ENCODE measurements at places on chromosomes 7 and 10.

GRCh38 chr10:54614072-54614471 lies 187.0 kb downstream of the PCDH15 start:
- no peak for DNase-seq

GRCh38 chr7:115924411-115924810 lies 106.2 kb downstream of the TFEC start:
- no peak for DNase-seq

DNA sequence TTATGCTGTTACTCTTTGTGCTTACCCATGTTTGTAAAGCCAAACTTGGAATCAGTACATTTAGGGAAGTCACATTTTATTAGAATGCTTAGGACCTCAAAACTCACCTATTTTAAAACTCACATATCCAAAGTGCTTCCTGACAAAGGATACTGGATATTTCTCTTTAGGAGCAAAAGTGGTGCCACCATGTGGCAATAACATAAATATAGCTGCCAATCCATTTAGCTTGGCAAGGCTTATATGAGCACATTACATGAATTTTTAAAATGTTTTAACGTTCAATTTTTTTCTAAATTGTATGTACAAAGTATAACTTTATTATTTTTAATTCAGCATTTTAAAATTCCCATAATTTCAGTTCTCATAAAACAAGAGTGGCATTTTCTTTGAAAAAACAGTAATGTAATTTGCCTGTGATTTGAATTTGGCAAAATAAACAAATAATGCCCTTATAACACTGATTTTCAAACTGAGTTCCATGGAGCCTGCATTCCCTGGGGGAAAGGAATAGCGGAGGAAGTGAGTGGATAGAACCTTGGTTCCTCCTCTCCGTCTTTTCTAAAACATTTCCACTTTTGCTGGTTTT lies 75.4 kb downstream of the HDAC9 start:
- DNase-seq: no peak

GRCh38 chr10:52466464-52466863 lies 152.4 kb downstream of the DKK1 start:
- peak; percentile 49 for DNase-seq

DNA sequence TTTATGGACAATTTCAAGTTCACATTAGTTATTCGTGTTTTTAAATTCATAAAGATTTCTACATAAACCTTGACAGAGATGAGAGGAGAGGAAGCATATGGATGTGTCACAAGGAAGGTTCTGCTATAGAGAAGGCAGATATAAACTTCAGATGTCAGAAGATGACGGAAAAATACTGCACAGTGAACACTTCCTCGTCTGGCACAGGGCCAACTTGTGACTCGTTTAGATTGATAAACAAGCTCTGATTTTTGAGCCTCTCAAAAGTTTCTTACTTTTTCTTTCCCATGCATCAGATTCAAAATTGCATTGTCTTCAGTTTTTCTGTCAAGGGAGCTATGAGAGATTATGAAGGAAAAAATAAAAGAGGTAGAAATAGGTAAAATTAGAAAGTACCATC lies 156.4 kb upstream of the MINDY3 start:
- no peak for DNase-seq

- DNase-seq: peak; percentile 79
Measured at GRCh38 chr7:152543799-152544198, 108.0 kb upstream of the KMT2C start.

GRCh38 chr7:102270178-102270887 lies 16.3 kb upstream of the SH2B2 start:
- no peak for DNase-seq

- no peak for DNase-seq
Measured at GRCh38 chr7:66626331-66626934, 2.2 kb upstream of the KCTD7 start.

DNA sequence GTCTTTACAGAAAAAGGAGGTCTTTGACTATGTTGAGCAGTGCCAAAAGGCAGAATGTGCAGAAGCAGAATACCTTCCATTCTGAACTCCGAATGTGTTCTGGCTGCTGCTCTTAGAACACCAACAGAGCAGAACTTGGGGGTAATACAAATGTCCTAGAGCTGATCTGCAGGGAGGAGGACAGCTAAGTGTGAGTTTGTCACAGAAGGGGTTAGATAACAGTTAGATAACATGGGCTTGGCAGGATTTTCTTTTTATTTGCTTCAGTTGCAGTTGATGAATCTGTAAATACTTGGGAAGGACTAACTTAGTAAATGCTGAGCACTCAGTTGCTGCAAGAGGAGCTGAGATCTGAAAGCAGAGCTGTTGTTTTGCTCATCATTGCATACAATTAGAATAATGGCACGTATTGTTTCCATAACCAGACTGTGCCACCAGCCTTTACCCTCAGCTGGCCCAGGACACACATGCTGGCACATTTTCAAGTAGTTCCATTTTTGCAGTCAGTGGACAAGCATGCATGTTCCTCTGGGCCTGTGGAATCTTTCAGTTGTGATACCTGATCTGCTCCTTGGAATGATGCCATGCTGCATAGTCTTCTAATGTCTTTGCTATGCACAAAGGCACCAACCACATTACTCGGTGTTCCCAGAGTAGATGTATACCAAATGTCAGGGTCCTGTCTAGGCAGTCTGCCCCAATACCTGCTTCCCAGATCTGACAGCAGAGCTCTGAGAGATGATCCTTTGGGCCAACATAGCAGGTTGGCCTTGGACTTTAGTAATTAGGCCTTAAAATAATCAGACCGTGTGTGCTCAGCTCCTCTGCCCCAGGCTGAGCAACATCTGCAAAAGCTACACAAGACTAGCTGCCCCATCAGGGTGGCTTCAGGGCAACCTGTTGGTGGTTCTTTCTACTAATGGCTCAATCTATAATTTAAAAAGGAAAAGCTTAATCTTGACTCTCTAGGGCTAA lies 55.7 kb downstream of the GSDME start:
- DNase-seq: no peak

GRCh38 chr10:132687893-132688579 lies 97.9 kb downstream of the NKX6-2 start:
- DNase-seq: peak; percentile 46

- DNase-seq: no peak
Measured at GRCh38 chr10:30816159-30816819, 186.7 kb upstream of the LYZL2 start.

DNA sequence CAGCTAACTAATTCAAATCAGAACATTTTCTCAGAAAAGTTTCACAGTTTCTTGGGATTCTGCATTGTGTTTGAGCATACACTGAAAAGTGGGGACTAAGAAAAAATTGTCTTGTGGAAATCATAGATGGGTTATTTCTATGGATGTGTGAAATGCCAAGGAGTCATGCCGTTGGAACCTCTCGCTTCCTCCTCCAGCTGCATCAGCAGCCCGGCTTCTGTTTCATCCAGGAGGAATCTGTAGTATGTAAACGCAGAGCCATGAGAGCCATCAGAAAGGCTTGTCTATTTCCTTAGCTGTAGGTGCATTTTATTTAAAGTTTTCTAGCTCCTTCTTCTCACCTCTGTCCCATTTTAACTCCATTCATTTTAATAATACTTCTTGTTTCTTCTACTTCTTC lies 1144.1 kb downstream of the GATA3 start:
- no peak for DNase-seq

DNA sequence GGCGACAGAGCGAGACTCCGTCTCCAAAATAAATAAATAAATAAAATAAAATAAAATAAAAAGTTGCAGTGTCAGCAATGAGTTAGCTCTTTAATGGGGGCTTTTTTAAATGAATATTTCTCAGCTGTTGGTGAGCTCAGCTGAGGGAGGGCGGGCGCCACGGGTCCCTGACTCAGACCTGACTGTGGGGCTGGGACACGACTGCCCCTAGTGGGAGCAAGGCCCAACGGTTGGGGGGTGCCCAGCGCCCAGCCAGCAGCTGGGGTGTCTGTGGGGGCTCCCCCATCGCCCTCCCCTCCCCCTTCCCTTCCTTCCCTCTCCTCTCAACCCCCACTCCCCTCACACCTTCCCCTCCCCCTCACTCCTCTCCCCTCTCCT lies 46.6 kb downstream of the PWWP2B start:
- no peak for DNase-seq

DNA sequence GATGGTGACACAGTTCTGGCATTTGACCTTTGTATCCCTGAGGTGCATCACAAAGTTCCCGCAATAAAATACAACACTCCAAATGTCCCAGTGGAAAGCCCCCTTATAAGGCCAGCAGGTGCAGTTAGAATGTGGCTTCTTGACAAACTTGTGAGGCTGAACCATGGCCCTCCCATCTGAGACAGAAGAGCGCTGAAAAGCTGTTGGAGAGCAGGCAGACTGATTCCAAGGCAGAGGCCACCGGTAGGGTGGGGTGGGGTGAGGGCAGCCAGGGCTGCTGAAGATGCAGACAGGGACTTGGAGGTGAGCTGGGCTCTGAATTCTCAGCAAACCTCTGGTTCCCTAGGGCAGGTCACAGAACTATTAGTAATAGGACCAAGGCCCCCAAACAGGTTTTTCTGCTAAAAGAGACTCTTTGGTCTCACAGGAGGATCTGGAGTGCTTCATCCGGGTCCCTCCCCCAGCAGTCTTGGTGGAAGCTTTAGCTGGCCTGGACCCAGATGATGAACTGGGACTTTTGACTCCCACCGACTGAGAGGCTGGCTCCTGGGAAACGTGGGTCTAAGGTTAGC lies 15.6 kb upstream of the CHST3 start:
- no peak for DNase-seq

DNA sequence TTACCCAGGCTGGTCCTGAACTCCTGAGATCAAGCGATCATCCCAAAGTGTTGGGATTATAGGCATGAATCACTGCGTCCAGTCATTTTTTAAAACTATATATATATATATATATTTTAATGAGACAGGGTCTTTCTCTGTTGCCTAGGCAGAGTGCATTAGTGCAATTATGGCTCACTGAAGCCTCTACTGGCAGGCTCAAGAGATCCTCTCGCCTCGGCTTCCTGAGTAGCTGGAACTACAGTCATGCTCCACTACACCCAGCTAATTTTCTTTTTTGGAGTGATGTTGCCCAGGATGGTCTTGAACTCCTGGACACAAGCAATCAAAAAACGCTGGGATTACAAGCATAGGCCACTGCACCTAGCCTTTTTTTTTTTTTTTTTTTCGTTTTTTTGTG lies 55.3 kb upstream of the KAT6B start:
- DNase-seq: no peak

DNA sequence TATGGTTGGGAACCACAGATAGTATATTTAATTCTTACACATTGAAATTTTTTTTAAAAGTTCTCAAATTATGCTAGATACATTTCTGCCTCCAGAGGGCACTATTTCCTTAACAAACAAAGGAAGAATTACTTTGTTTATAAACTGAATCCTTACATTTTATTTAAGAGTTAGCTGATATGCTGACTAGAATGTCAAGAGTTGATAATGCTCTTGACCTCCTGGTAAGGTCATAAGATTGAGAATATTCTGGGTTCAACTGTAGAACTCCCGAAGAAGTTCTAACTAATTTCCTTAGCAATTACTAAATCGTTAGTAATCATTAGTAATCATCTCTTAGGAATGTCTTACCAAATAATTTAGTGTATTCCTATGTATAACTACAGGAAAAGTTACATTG lies 95.3 kb upstream of the CYP26C1 start:
- DNase-seq: no peak

- no peak for DNase-seq
Measured at GRCh38 chr10:124943301-124944092, 1.6 kb downstream of the ZRANB1 start.

GRCh38 chr7:99368750-99369389 lies 5.7 kb upstream of the ARPC1B start:
- DNase-seq: no peak

GRCh38 chr10:22285130-22285529 lies 31.1 kb upstream of the COMMD3 start:
- DNase-seq: no peak

- no peak for DNase-seq
Measured at GRCh38 chr7:105297309-105297708, 91.4 kb downstream of the SRPK2 start.

- DNase-seq: peak; percentile 85
Measured at GRCh38 chr10:44517635-44518034, 132.7 kb upstream of the CXCL12 start.

GRCh38 chr10:96724621-96725020 lies 4.3 kb upstream of the PIK3AP1 start:
- no peak for DNase-seq

GRCh38 chr10:126844406-126844805 lies 60.8 kb upstream of the DOCK1 start:
- DNase-seq: no peak

DNA sequence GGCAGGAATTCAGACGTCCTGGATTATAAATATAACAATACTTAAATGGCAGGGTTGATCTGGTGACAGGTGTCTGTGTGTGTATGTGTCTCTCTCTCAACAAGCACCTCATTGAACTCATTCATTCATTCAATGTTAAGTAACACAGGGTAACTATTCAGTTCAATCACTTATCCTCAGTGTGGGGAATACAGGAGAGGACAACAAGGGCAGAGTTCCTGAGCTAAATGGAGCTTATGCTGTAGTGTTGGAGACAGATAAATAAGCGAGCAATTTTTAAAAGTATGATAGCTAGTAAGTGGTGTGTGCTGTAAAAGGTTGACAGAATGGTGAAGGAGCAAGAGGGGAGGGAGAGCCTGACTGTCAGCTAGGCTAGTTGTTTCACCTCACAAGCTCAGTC lies 178.4 kb downstream of the DGKI start:
- DNase-seq: no peak

GRCh38 chr10:119425102-119425880 lies 117.2 kb downstream of the RGS10 start:
- DNase-seq: peak; percentile 34

- peak; percentile 84 for DNase-seq
Measured at GRCh38 chr7:140342727-140343514, 55.4 kb downstream of the SLC37A3 start.

- no peak for DNase-seq
Measured at GRCh38 chr10:118629211-118629610, 33.8 kb upstream of the PRLHR start.

DNA sequence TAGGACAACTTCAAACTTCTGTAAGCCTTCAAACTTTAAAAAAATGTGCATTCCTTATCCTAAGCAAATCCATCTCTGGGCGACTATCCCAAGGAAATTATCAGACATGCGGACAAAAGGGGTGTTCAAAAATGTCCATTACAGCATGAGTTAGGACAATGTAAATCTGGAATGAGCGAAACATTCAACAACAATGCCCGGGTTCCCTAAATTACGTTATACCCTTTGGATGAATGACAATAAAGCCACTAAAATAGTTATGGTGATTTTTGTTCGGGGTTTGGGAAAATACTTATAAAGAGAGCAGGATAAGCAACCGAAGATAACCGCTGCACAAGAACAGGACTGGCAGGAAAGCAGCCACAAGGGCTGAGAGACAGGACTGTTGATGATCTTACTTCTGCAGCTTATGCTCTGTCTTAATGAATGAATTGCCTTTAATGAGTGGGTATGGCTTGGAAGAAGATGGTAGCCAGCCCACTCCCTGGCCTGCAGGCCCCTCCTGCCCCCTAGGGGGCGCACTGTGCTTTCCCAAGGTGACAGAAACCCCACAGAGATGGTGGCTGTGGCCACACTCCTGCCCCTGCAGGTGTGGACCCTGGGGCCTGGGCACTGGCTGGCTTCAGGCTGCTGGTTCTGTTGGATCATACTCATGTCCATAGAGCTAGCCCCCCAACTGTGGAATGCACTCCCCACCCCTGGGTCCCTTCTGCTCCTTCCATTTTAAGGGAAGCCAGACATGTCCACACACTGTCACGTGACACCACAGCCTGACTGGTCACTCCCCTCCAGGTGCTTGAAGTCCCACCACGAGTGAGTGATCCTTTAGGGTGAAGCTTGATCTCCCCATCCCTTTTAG lies 45.0 kb downstream of the ZCCHC24 start:
- DNase-seq: peak; percentile 90

GRCh38 chr10:3765146-3765545 lies 19.9 kb downstream of the KLF6 start:
- DNase-seq: no peak

Measured in endodermal cell (in vitro differentiated cells).